ENCODE measurements at places on chromosomes 13 and 19. TPM values are rescaled to one million over a fixed set of nuclear protein-coding genes. Genes with fewer than 3 reads are reported as not detected.
A peak's percentile ranks its signal among the peaks of the same experiment; 100 is the strongest.

GRCh38 chr13:100350601-100351000 lies 238.0 kb downstream of the GGACT start:
- no peak for DNase-seq

DNA sequence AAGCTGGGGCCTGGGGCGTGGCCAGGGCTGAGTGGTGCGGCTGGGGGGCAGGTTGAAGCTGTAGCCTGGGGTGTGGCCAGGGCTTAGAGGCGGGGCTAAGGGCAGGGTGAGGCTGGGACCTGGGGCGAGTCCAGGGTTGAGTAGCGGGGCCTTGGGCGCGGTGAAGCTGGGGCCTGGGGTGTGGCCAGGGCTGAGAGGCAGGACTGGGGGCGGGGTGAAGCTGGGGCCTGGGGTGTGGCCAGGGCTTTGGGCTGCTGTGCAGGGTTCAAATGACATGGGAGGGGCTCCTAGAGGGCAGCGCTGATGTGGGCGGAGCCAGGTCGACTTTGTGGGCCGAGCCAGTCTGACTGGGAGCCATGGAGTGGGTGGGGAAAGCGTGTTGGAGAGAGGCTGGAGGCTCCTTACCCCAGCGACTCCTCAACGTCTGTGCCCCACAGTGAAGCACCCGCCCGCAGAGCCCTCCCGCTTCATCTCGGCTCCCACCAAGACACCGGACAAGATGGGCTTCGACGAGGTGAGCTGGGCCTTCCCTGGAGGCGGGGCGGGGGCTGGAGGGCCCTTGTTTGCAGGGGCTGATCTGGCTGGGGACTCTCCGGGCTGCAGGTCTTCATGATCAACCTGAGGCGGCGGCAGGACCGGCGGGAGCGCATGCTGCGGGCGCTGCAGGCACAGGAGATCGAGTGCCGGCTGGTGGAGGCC lies 21.5 kb downstream of the COLGALT1 start:
- no peak for DNase-seq

- no peak for DNase-seq
Measured at GRCh38 chr13:62629618-62630017, 1214.0 kb upstream of the PCDH20 start.

- DNase-seq = no peak
Measured at GRCh38 chr13:34926508-34926907, 15.6 kb upstream of the NBEA start.

- DNase-seq = no peak
Measured at GRCh38 chr19:6519289-6519688, 11.5 kb upstream of the TNFSF9 start.

GRCh38 chr13:73307481-73307880 lies 248.7 kb downstream of the KLF5 start:
- DNase-seq = no peak

DNA sequence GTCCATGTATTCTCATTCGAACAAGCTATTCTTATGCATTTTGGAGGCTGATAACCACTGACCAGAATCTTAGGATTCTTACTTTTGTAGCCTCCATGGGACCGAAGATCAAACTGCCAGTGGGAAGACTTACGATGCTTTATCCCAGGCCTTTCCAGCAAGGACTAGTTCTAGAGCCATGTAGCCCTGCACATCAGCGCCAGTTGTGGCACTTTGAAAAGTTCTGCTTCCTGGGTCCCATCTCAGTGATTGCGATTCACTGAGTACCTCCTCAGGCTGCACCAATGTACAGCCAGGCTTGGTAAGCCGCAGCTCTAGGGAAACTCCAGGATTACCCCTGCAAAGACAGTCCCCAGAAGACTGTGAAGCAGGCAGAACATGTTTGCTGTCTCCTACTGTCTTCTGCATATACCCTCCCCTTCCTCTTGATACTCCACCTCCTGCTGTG lies 18.9 kb upstream of the ENOX1 start:
- DNase-seq = no peak

DNA sequence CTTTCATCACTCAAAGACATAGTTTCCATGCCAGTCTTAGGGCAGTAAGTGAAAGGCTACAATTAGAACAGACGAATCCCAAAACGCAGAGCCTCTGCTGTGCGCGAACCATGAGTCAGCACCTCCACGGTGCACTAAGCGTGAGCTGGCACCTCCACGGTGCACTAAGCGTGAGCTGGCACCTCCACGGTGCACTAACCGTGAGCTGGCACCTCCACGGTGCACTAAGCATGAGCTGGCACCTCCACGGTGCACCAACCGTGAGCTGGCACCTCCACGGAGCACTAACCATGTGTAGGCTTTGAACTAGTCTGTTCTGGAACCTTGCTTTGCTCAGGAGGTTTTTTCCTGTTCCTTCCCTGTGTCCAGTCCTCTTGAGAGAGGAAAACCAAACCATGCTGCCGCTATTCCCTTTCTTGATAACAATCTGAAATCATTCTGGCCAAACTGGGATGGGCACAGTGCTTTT lies 120.6 kb downstream of the IRS2 start:
- no peak for DNase-seq

- DNase-seq = no peak
Measured at GRCh38 chr13:80166352-80166751, 174.6 kb downstream of the SPRY2 start.

DNA sequence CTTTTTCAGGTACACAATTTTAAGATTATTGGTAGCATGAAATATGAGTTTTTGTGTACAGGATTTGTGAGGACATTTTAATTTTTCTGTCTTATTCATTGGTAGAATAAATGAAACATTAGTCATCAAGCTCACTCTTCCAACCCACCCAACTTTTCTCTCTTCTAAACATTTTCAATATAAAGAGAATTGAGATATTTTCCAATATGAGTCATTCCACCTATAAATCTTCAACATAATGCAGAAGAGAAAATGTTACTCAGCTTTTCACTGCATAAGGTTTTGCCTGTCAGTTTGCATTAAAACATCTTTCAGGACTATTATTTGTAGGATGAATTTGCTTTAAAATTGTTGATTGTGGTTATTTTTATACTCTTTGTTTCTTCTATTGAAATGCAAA lies 330.7 kb downstream of the PCDH20 start:
- DNase-seq = no peak

- no peak for DNase-seq
Measured at GRCh38 chr19:4124638-4125037, 716 bp upstream of the MAP2K2 start.

- no peak for DNase-seq
Measured at GRCh38 chr13:42875475-42876269, 94.3 kb downstream of the FAM216B start.

- peak; percentile 60 for DNase-seq
Measured at GRCh38 chr19:33771384-33772101, 25.1 kb upstream of the KCTD15 start.

GRCh38 chr19:31535691-31536460 lies 186.6 kb upstream of the TSHZ3 start:
- DNase-seq = no peak

DNA sequence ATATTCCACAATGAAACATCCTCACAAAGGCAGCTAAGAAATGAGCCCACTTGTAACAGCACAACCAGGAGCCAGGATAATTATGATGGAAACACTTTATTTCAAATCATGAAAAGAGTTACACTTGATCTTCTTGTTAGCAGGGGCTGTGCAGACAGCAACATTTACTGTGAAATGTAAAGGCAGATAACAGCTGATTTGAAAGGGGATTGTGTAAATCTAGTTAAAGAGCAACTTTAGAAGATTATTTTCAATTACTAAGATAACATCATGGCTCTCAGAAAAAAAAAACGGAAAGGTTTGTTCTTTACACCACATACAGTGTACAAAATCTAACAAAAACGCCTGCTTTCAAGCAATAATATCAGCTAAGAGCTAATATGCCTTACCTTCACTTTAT lies 22.4 kb downstream of the ENOX1 start:
- no peak for DNase-seq

TBXA2R gene
- polyA plus RNA-seq = 8.0 TPM

THSD1 gene
- 1.2 TPM for polyA plus RNA-seq

SLC7A9 gene
- 0.94 TPM for polyA plus RNA-seq

ZNF177 gene
- 2.1 TPM for polyA plus RNA-seq

KCNN4 gene
- polyA plus RNA-seq = 112 TPM

CASP14 gene
- not detected for polyA plus RNA-seq
